ENCODE measurements at places on chromosomes 11 and 22. TPM values are rescaled to one million over a fixed set of nuclear protein-coding genes. Genes with fewer than 3 reads are reported as not detected.
A peak's percentile ranks its signal among the peaks of the same experiment; 100 is the strongest.

- DNase-seq, result no peak
- H3K27me3 ChIP-seq, result no peaks in the 10 kb centered on the region
These were observed 28.7 kb downstream of the KCNQ1 start for GRCh38 chr11:2473361-2474058.

Gene NLRP10
- not detected for total RNA-seq

- DNase-seq, result no peak
- H3K4me1 ChIP-seq, result peaks cover 57% of the 10 kb centered on the region
- no peaks in the 10 kb centered on the region for H3K27me3 ChIP-seq
- H3K4me3 ChIP-seq, result no peak overlapping the region
These were observed 3.9 kb upstream of the CDC42EP2 start for GRCh38 chr11:65310736-65311135.

DNA sequence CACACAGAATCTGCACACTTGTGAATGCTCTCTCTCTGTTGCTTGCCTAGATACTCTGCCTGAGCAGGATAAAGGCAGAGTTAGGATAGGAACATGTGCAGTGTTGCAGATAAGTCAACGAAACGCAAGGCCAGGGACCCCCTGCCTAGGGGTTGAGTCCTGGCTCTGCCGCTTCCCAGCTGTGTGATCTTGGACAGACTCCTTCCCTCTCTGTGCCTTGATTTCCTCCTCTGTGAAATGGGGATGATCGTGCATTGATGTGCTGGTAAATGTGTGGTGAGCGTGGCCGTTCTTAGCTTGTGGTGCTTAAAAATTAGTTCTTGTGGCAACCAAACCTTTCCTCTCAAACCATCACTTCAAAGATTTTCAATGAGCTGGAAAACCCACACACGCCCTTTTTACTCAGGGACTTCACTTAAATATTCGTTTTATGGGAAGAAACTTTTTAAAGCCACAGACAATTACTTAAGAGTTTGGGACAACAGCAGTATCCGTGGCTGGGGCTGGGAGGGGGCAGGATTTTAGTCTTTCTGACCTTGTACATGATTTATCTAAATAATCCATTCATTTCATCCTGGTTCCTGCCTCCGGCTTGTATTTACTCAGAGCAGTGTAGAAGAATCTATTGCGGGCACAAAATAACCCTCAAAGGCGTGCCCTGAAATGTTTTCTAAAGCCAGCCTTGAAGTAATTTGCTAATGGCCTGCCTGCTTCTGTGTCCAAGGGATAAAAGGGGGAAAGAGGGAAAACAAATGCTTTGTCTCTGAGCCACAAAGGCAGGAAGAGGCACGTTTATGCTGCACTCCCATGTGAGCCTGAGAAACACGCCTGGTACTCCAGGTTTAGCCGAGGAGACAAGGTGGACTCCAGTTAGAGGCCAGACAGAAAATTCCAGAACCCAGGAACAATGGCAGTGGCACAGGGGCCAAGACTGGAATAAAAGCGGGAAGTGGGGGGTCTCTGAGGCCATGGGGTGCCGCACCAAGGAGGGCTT is 85.0 kb upstream of the CRYBB3 start:
- H3K36me3 ChIP-seq, result no peaks in the 10 kb centered on the region
- H3K4me3 ChIP-seq, result no peak overlapping the region
- no peak for DNase-seq
- H3K4me1 ChIP-seq, result no peaks in the 10 kb centered on the region
- H3K27ac ChIP-seq, result peak overlapping the region; percentile 77

GRCh38 chr11:28833670-28834069 is 725.5 kb downstream of the METTL15 start:
- DNase-seq, result no peak
- no peaks in the 10 kb centered on the region for H3K4me1 ChIP-seq
- no peaks in the 10 kb centered on the region for H3K36me3 ChIP-seq
- H3K27ac ChIP-seq, result no peak overlapping the region
- H3K27me3 ChIP-seq, result no peaks in the 10 kb centered on the region

- H3K36me3 ChIP-seq, result no peaks in the 10 kb centered on the region
- H3K4me3 ChIP-seq, result no peak overlapping the region
- no peaks in the 10 kb centered on the region for H3K27me3 ChIP-seq
- no peaks in the 10 kb centered on the region for H3K4me1 ChIP-seq
These were observed 28.1 kb downstream of the LDLRAD3 start for GRCh38 chr11:35971841-35972422.

DNA sequence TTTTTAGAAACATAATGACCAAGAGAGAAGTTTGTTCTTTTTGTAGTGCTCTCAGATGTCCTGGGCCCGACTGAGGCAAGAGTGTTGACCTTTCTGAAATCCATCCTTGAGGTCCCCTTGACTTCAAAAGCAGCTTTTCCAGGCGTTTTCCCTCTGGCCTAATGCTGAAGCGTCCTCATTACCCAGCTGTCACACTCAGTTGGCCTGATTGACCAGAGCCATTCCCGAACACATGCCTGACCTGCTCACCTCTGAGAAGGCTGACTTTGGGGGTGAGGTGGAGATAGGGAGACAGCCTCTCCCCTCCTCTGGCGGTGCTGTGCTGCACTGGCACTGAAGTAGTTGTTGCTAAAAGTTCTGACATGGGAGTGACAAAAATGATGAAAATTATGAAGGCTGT is 66.9 kb downstream of the ALX4 start:
- no peaks in the 10 kb centered on the region for H3K27me3 ChIP-seq
- H3K27ac ChIP-seq, result no peak overlapping the region
- H3K4me3 ChIP-seq, result no peak overlapping the region
- no peak for DNase-seq

Gene TSSK2
- not detected for total RNA-seq

Gene TMEM25
- 16.5 TPM for total RNA-seq

GRCh38 chr11:64303109-64304031 is 2.0 kb upstream of the ESRRA start:
- DNase-seq, result no peak
- no peak overlapping the region for H3K4me3 ChIP-seq
- no peaks in the 10 kb centered on the region for H3K4me1 ChIP-seq
- peak overlapping the region; percentile 97 for H3K27ac ChIP-seq

GRCh38 chr22:44086271-44087088 is 62.4 kb downstream of the PARVB start:
- peaks cover 51% of the 10 kb centered on the region for H3K4me1 ChIP-seq
- H3K27ac ChIP-seq, result peak overlapping the region; percentile 65
- H3K36me3 ChIP-seq, result no peaks in the 10 kb centered on the region
- H3K4me3 ChIP-seq, result no peak overlapping the region

DNA sequence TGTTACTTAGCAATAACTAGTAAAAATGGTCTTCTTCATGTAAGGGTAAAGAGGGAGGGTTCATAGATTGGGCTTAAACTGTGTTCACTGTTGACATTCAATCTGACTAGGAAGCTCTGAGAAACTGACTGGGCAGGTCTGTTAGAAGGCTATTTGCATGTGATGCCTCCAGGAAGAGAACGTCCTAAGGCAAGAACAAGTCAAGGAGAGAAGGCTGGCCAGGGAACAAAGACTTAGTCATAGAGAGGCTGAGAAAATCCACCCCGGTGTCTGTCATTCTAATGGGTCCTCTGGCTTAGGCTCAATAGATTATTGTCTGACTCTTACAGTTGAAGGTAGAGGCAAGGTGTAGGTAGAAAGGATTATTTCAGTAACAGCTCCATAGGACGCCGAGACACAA is 50.3 kb upstream of the CD44 start:
- H3K27me3 ChIP-seq, result no peaks in the 10 kb centered on the region
- DNase-seq, result no peak
- no peak overlapping the region for H3K4me3 ChIP-seq
- H3K36me3 ChIP-seq, result no peaks in the 10 kb centered on the region
- H3K27ac ChIP-seq, result peak overlapping the region; percentile 41

GRCh38 chr11:45761659-45762058 is 43.3 kb upstream of the SLC35C1 start:
- DNase-seq, result no peak
- H3K4me1 ChIP-seq, result peaks cover 15% of the 10 kb centered on the region
- no peak overlapping the region for H3K4me3 ChIP-seq
- H3K27ac ChIP-seq, result no peak overlapping the region
- no peaks in the 10 kb centered on the region for H3K27me3 ChIP-seq

- H3K4me1 ChIP-seq, result no peaks in the 10 kb centered on the region
- DNase-seq, result no peak
- no peaks in the 10 kb centered on the region for H3K27me3 ChIP-seq
These were observed 11.4 kb upstream of the SEC14L3 start for GRCh38 chr22:30483169-30483568.

DNA sequence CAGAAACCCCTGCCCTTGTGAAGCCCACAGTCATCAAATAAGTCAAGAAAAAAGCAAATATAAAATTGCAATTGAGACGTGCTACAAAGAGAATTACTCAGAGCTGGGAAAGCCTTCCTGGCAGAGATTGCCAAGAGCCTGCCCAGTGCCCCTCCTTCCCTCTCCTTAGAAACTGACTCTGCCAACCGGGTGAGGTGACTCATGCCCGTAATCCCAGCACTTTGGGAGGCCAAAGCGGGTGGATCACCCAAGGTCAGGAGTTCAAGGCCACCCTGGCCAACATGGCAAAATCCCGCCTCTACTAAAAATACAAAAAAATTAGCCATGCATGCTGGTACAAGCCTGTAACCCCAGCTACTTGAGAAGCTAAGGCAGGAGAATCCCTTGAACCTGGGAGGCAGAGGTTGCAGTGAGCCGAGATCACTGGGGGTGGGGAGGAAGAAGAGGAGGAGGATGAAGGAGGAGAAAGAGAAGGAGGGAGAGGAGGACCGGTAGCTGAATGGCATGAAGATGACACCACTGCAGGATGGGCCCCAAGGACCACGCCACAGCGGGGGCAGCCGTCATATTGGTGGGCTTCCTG is 76.1 kb upstream of the RTL6 start:
- no peaks in the 10 kb centered on the region for H3K27me3 ChIP-seq
- no peak for DNase-seq
- no peak overlapping the region for H3K27ac ChIP-seq
- peaks cover 15% of the 10 kb centered on the region for H3K4me1 ChIP-seq
- H3K4me3 ChIP-seq, result no peak overlapping the region

Gene SPTBN2
- total RNA-seq, result 3.3 TPM

GRCh38 chr11:134037046-134037908 is 31.6 kb upstream of the JAM3 start:
- peak overlapping the region; percentile 95 for H3K27ac ChIP-seq
- H3K27me3 ChIP-seq, result no peaks in the 10 kb centered on the region
- H3K36me3 ChIP-seq, result no peaks in the 10 kb centered on the region
- H3K4me3 ChIP-seq, result peak overlapping the region; percentile 42
- peak; percentile 75 for DNase-seq

DNA sequence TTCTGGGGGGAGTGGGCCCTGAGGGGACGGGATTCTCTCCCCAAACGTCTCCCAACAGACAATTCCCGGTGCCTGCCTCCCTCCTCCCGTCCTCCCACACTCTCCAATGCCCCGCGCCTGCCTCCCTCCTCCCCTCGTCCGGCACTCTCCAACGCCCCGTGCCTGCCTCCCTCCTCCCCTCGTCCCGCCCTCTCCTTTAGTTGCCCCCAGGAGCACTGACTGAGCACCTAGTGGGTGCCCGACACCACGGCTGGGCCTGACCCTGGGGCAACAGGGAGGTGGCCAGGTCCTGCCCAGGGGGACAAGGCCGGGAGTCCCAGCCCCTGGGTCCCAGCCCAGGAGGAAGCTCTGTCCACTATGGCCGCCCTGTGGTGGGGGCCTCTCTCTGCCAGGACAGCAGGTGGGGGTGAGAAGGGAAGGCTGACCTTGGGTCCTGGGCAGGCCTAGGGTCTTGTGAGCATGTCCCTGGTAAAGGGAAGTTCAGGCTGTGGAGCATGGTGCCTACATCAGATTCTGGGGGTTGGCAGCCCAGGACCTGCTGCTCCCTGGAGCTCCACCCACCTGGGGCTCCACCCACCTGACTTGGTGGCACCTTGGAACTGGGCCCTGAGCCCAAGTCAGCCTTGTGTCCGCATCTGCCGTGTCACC is 942.3 kb downstream of the BRD1 start:
- H3K4me3 ChIP-seq, result no peak overlapping the region
- no peak for DNase-seq
- no peaks in the 10 kb centered on the region for H3K4me1 ChIP-seq
- no peak overlapping the region for H3K27ac ChIP-seq

DNA sequence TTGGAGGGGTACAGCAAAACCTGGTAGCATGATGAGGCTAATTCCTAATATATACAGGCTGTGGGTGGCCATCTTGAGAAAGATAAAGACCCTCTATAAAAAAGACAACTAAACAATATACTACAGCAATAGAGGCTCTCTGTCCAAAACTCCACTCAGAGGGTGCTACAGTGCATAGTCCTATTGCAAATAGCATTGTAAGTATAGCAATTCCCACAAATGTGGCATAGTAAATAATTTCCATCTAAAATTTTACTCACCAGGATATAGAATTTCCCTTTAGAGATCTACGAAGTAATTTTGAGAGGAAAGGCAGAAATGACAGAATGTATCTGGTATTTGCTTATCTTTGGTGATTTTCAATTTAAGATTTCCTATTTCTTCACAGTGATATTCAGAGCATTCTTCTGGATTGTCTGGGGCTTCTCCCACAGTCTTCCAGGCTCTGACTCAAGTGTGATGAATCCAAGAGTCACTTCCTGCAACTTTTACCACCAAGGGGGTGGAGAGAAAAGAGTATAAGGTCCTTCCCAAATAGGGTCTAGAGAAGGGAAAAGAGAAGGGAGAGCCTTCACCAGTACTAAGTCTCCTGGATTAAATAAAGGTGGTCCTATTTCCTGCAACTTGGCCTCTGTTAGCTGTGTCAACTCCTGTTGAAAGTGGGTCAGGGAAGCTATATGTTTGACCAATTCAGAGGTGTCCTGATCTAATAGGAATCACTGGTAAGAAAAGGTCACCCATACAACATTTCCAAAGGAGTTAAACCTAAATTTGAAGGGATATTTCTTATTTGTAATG is 1054.7 kb upstream of the CNTN5 start:
- H3K4me1 ChIP-seq, result no peaks in the 10 kb centered on the region
- no peak overlapping the region for H3K4me3 ChIP-seq
- no peaks in the 10 kb centered on the region for H3K36me3 ChIP-seq
- no peak for DNase-seq
- H3K27me3 ChIP-seq, result no peaks in the 10 kb centered on the region

DNA sequence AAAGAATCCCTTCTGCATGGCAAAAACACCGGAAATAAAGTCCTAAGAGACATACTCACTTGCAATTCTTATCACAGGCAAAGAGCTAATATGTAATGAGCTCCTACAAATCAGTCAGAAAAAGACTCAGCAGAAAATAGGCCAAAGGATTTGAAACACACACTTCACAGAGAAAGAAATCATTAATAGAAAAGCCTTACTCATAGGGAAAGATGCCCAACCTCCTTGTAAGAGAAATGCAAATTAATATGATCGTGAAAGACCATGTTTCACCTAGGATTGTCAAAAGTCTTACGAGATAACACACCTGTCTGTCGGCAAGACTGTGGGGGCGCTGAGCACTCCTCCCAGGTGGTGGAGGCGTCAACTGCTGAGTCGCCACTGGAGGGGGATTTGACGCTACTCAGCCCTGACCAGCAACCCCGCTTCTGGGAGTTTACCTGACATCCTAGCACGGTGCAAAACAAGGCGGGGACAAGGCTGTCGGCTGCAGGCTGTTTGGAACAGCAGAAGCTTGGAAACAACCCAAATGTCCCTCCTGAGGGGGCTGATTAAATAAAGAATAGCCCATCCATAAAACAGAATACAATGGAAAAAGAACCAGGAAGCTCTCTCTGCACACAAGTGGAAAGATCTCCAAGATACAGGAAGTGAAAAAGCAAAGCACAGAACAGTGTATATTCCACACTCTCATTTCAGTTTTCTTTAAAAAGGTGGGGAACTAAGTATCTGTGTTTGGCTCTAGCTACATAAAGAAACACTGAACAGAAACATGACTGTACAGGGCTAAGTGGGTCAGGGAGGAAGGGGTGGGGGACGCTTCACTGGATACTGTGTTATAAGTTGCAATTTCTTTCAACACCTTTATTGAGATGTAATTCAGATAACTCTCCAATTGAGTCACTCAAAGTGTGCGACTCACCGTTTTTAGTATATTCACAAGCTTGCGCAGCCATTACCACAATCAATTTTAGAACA is 11.5 kb downstream of the CSNK1E start:
- no peak for DNase-seq
- peaks cover 76% of the 10 kb centered on the region for H3K4me1 ChIP-seq
- H3K4me3 ChIP-seq, result no peak overlapping the region
- H3K27ac ChIP-seq, result peak overlapping the region; percentile 66
- peaks cover 32% of the 10 kb centered on the region for H3K36me3 ChIP-seq
- H3K27me3 ChIP-seq, result no peaks in the 10 kb centered on the region

All from right atrium auricular region (tissue), 2 donors.